ENCODE measurements at places on chromosomes 5 and 9. TPM values are rescaled to one million over a fixed set of nuclear protein-coding genes. Genes with fewer than 3 reads are reported as not detected.

Gene PCDHA6
- 0.38 TPM for polyA plus RNA-seq

Gene IL5
- polyA plus RNA-seq = 0.53 TPM

Gene KCTD16
- polyA plus RNA-seq = 2.9 TPM

Gene GCNT4
- 18.3 TPM for polyA plus RNA-seq

Gene WDR38
- polyA plus RNA-seq = 0.22 TPM

Gene PHAX
- 87.9 TPM for polyA plus RNA-seq

Gene GRM6
- polyA plus RNA-seq = 1.9 TPM

Gene PCDHA13
- not detected for polyA plus RNA-seq

Gene TLR4
- polyA plus RNA-seq = 9.4 TPM

Gene IFNA21
- polyA plus RNA-seq = not detected

Gene PIP5K1B
- polyA plus RNA-seq = 7.1 TPM

Gene SLCO6A1
- polyA plus RNA-seq = not detected

Gene RANBP3L
- polyA plus RNA-seq = 8.0 TPM

Gene PCDHA12
- polyA plus RNA-seq = 0.23 TPM

Gene MEGF10
- 1.1 TPM for polyA plus RNA-seq

Measured in left kidney (tissue), 8 donors.